ENCODE measurements at places on chromosomes 5 and 9. TPM values are rescaled to one million over a fixed set of nuclear protein-coding genes. Genes with fewer than 3 reads are reported as not detected.

The NMUR2 gene
- total RNA-seq, result not detected

The THBS4 gene
- total RNA-seq, result 5.6 TPM

DNA sequence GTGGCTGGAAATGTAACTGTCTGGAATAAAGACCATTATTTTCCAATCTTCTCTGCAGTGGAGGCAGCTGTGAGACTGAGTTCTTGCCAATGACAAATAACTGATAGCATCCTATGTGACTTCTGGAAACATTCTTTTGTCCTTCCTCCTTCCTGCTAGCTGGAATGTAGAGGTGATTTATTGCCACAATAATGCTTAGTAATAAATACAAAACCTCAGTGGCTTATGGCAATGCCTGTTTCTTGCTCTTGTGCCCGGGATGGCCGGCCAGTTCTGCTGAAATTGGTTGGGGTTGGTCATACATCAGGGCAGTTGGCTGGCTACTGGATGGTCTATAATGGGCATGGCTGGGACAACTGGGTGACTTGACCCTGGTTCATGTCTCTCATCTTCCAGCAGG is 12.2 kb upstream of the TEX48 start:
- H3K27ac ChIP-seq, result no peak overlapping the region
- no peaks in the 10 kb centered on the region for H3K36me3 ChIP-seq
- peaks cover 12% of the 10 kb centered on the region for H3K27me3 ChIP-seq
- H3K4me1 ChIP-seq, result peaks cover 1% of the 10 kb centered on the region

The SLC25A2 gene
- total RNA-seq, result 1.1 TPM

DNA sequence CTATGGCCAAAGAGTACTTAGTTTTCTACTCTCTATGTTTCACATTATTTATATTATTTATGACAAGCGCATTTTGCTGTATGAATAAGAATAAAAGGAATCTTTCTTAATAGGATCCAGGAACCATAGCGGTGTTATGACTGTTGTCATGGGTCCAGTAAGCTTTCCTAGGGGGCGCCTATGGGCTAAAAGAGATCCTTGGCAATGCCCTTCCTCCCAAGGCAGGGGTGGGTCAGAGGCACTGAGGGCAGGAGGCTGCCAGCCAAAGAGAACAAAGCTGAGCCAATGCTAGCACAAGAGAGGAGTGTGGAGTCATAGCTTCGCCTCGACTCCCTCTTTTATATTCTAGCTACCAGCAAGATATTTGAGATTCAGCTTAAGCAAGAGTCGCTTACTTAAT is 98.4 kb upstream of the GNAQ start:
- H3K4me3 ChIP-seq, result no peak overlapping the region
- no peaks in the 10 kb centered on the region for H3K36me3 ChIP-seq
- no peak for DNase-seq

Measured in progenitor cell of endocrine pancreas (in vitro differentiated cells).